ENCODE measurements at places on chromosomes 6 and 20.

DNA sequence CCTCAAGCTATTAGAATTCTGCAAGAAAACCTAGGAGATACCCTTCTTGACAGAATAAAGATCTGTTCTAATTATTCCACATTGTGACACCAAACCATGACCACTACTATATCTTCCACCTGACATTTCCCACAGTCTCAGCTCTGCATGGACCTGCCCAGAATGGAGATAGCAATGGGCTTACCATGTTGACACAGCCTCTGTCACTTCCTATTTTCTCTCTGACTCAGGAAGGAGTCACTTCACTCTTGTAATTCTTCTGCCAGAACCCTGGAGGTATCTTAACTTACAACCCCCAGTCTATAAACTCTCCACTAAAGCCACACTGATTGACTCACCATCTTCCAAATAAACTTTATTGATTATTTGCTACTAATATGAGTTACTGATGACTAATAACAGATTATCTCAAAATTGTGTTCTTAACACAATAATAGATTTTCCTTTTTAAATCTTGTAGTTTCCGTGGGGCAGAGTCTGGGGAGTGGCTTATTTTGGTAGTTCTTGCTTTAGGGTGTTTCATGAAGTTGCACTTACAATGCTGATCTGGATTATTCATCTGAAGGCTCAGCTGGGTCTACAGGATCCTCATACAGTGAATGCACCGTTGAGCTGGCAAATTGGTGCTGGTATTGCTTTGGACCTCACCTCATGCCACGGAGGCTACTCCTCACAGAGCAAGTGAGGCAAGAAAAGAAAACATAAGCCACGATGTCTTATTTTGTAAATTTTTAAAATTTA lies 869.9 kb downstream of the KIF16B start:
- no peak for DNase-seq

DNA sequence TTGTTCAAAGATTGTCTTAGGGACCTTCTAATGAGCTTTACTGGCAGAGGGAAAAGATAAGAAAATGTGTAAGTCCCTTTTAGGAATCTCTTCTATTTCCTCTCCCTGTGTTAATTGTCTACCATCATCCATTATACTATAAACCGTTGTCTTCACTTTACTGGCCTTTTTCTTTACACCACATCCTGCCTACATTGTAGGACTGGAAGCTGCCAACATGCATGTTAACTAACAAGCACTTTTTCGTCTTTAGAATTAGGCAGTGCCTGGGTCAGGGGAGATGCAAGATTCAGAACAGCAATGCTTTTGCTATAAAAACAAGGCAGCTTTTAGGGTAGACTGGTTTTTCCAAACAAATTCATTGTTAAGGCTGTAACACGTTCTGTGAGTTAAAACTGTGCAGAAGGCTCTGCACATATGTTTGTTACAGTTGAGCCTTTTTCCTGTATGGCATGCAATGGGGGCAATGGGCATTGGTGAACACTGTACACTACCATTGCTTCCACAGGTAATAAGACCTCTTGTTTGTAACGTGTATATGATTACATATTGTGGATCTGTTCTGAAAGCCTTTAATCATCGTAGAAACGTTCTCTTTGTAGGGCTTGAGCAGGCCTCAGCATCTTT lies 10.9 kb upstream of the PKIG start:
- no peak for DNase-seq

- DNase-seq = no peak
Measured at GRCh38 chr20:13229538-13229937, 8.5 kb downstream of the ISM1 start.

- DNase-seq = peak; percentile 98
Measured at GRCh38 chr20:5844063-5844681, 94.0 kb downstream of the SHLD1 start.

GRCh38 chr6:135474362-135474761 lies 23.2 kb downstream of the AHI1 start:
- no peak for DNase-seq

- peak; percentile 70 for DNase-seq
Measured at GRCh38 chr6:30169658-30170614, 6.6 kb downstream of the TRIM15 start.

GRCh38 chr6:154615483-154616025 lies 105.1 kb upstream of the CNKSR3 start:
- peak; percentile 45 for DNase-seq

DNA sequence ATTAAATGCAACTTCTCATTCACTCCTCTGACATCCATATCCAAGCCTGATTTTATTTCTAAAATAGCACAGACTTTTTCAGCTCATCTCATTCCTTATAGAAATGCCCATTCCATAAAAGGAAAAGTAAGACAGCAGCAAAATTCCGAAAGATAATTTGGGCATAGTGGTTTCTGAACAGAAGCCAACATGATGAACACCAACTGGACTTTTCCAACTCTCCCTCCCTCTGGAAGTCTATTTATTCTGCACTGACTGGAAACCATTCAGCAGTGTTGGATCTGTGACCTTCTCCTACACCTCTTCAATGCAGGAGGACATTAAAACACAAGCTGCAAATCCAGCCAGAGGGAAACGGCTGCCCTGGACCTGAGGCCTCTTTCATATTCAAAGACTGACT lies 306.2 kb upstream of the NT5E start:
- DNase-seq = no peak

- no peak for DNase-seq
Measured at GRCh38 chr6:139759086-139759485, 384.6 kb upstream of the CITED2 start.

DNA sequence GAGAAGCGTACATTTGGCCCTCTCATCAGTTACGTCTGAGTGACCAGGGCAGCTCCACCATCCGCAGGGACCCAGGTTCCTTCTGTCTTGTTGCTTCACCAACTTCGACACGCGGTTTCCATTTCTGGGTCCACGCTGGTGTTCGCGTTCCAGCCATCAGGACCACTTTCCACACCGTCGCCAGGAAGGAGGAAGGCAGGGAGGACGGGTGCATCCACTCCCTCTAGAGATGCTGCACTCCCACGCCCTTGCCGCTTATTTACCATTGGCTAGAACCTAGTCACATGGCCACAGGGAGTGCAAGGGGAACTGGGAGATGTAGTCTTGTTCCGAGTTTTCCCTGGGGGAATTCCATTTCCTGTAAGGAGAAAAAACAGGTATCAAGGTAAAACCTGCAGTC lies 33.2 kb upstream of the SNX9 start:
- DNase-seq = peak; percentile 21

DNA sequence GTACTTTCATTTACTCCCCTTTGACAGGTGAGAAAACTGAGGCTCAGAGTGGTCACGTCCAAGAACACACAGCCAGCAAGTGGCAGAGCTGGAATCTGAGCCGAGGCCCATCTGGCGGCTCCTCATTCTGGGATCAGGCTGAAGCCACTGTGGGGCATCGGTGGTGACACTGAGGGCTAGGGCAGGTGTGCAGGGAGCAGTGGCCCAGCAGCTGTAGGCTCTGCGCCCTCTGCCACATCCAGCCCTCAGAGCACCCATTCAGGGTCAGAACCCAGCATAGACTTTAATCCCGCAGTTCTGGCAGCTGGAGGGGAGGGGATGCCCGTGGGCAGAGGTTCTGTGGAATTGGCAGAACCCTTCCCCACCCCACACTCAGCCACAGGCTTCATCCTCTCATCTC lies 210.3 kb downstream of the PREX1 start:
- no peak for DNase-seq

GRCh38 chr6:28839443-28840120 lies 84.2 kb downstream of the TRIM27 start:
- no peak for DNase-seq

DNA sequence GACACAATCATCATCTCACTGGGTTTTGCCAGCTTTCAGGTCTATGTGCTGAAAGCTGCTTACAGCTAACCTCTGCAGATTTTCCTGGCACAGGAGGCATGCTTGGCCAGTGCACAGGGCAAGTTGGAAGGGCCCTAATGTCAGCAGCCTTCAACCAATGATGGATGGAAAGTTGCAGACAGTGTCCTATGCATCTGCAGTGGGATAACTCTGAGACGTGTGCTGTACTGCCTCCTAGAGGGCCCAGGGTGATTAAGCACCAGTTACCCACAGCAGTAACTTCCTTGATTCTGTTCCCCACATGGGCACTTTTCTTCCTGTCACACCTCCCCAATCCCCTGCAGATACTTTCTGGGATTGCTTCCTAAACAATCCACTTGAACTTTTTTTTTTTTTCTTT lies 38.6 kb downstream of the OVOL2 start:
- peak; percentile 62 for DNase-seq

- no peak for DNase-seq
Measured at GRCh38 chr20:62537649-62538292, 62.0 kb upstream of the GATA5 start.

DNA sequence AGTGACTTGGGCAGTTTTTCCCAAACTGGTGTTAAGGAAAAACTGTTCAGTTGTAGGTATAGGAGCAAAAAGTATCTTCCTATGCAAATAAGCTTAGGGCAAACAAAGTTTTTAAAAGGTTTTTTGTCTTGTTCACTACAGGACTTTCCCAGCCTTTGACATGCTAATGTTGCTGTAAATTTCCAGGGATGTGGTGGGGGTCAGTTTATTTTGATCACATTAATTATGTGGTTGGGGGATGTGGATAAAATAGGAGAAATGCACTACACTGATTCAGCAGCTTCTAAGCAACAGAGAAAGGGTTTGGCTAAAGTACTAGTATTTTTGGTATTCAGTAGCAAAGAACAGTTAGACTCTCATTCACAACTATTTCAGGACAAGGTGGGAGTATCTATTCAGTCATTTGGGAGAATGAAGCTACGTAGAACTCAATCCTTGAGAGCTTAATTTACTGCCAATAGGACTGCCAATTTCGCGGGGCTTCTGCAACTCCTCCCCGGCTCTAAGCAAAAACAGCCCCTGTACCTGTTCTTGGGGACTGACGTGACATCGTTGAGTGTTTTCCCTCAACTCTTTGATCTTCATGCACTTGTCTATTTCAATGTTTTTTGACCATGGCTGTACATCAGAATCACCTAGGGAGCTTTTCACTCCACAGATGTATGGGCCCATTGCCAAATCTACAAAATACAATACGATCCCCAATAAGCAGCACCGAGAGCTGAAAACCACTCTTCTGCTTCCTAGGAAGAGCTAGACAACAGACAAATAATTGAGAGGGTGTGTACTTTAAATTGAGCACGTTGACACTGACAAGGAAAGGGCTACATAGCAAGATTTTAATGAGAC lies 94.8 kb upstream of the NHSL1 start:
- no peak for DNase-seq

DNA sequence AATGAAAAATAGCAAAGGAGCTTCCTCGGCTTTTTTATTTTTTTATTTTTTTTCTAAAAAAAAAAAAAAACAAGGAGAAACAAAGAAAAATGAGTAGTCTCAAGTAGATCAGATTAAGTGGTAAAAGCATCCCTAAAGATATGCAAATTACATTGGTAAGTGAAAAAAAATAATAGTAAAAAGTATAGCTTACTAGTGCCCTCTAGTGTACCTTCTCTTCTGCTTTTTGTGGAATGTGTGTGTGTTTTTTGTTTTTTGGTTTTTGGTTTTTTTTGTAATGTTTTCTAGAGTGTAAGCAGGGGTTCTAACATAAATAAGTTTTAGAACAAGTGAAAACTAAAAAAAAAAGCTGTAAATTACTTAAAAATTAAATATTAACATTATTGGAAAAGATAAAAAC lies 1062.0 kb downstream of the HACE1 start:
- DNase-seq = peak; percentile 17

GRCh38 chr6:84061613-84062398 lies 28.2 kb downstream of the MRAP2 start:
- DNase-seq = no peak

DNA sequence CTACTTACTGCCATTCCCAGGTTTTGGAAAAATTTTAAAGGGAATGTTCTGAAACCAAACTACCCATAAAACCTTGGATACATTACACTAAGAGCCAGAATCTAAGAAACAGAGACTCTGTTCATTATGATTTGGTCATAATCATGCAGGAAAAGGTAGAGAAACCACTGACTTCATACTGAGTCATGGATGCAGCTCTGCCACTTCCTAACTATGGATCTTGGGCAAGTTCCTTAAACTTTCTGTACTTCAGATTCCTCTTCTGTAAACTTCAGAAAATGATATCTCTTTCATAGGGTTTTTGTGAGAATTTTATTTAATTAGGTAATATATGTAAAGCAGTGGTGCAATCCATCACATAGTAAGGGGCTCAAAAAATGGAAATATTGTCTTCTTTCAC lies 20.0 kb downstream of the PLA2G7 start:
- peak; percentile 6 for DNase-seq

GRCh38 chr20:16203096-16203495 lies 370.2 kb downstream of the KIF16B start:
- no peak for DNase-seq

GRCh38 chr6:167660944-167661551 lies 165.7 kb upstream of the AFDN start:
- DNase-seq = no peak

DNA sequence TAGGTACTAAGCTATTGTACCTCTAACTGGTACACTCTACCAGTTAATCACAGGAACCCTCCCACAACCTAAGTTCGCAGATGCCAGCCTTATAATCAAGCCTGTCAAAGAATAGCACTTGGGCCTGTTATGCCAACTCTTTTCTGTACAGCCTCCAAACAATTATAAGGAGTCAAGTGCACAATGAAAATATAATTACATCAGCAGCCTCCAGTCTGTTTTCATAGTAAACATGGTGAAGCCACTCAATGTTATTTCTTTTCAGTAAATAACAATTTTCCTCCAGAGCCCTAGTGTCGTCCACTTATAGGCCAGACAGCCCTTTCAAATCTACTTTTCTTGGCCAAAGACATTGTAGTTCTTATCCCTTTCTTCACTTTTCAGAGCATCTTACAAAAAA lies 82.7 kb upstream of the CARMIL1 start:
- DNase-seq = no peak

GRCh38 chr6:105675715-105676397 lies 273.0 kb upstream of the PREP start:
- peak; percentile 34 for DNase-seq

DNA sequence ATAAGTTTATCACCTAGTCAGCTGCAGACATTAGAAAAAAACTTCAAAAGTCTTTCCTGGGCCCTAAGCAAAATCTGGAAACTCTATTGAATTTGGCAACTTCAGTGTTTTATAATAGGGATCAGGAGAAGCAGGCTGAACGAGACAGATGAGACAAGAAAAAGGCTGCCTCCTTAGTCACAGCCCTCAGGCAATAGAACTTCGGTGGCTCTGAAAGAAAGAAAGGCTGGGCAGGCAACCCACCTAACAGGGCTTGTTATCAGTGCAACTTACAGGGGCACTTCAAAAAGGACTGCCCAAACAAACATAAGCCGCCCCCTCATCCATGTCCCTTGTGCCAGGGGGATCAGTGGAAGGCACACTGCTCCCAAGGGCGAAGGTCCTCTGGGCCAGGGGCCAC lies 657.9 kb upstream of the HS3ST5 start:
- DNase-seq = no peak

- peak; percentile 86 for DNase-seq
Measured at GRCh38 chr6:13336553-13336952, 8.2 kb upstream of the TBC1D7 start.

GRCh38 chr20:6045566-6045965 lies 8.3 kb downstream of the LRRN4 start:
- peak; percentile 25 for DNase-seq

- DNase-seq = peak; percentile 30
Measured at GRCh38 chr6:138503881-138504680, 4.8 kb upstream of the NHSL1 start.

GRCh38 chr6:6348256-6348655 lies 27.8 kb upstream of the F13A1 start:
- DNase-seq = peak; percentile 78
